ENCODE measurements at places on chromosomes 5 and 9. TPM values are rescaled to one million over a fixed set of nuclear protein-coding genes. Genes with fewer than 3 reads are reported as not detected.
A peak's percentile ranks its signal among the peaks of the same experiment; 100 is the strongest.

The HSDL2 gene
- 18.6 TPM for total RNA-seq

The ADAMTS19 gene
- total RNA-seq, result 0.32 TPM

GRCh38 chr5:16975950-16976624 lies 40.0 kb upstream of the MYO10 start:
- DNase-seq, result no peak

The SPATA31C1 gene
- total RNA-seq, result not detected

The RFESD gene
- total RNA-seq, result not detected

GRCh38 chr5:17305017-17305416 lies 87.6 kb downstream of the BASP1 start:
- DNase-seq, result no peak

DNA sequence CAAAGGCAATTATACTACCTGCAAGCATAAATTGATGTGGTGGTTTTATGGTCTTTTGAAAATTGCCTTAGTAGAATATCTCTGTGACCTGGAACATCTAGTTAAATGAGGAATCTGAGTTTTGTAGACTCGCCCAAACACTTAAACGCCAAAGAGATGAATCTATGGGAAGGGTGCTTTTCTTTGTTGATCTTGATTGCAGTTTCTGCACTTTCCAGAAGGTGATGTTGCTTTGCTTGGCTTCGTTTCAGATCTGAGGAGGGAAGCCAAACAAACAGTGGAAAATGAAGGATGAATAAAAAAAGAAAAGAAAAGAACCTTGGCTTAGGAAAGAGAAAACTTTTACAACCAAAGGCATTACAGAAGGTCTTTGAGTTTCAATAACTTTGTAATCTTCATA lies 1021.2 kb downstream of the NR2F1-AS1 start:
- DNase-seq, result no peak

- no peak for DNase-seq
Measured at GRCh38 chr9:5468850-5469249, 18.5 kb downstream of the CD274 start.

The CAMK4 gene
- under 0.01 TPM for total RNA-seq

The SLC28A3 gene
- total RNA-seq, result not detected

The ARAP3 gene
- total RNA-seq, result 55.5 TPM

The SLC6A3 gene
- not detected for total RNA-seq

DNA sequence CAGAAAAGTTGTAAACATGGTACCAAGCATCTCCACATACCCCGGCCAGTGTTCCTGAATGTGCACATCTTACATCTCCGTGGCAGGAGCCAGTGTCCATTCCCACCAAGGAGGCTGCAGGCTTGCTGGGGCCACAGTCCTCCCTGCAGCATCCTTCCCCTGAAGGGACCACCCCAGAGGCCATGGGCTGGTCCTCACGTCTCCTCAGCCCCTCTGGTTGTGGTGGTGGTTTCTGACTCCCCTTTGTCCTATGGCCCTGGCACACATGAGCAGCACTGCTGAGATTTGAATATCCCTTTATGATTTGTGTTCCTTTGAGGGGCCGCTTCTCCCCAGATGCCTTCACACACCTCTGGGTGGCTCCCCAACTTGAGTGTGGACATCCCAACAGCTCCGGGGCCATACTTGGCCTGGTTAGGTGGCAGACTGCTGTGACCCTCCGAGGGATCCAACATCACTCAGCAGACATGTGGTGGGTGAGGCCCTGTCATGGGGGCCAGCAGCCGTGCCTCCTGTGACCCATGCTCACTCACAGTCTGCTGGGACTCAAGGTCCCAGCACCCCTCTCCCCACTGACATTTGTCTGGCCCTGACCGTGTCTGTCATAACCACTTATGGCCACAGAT lies 14.3 kb downstream of the PHF2 start:
- no peak for DNase-seq

The PLAA gene
- 14.5 TPM for total RNA-seq

GRCh38 chr5:167684251-167684650 lies 607.2 kb upstream of the WWC1 start:
- no peak for DNase-seq

The S1PR3 gene
- 59.3 TPM for total RNA-seq

The GRIA1 gene
- total RNA-seq, result 7.0 TPM

The ANKRD20A1 gene
- total RNA-seq, result 0.21 TPM

The CBY3 gene
- not detected for total RNA-seq

- peak; percentile 59 for DNase-seq
Measured at GRCh38 chr5:136057401-136058038, 28.7 kb downstream of the TGFBI start.

The ACOT12 gene
- total RNA-seq, result not detected

GRCh38 chr5:23139338-23140171 lies 286.4 kb upstream of the CDH12 start:
- no peak for DNase-seq

GRCh38 chr9:113389451-113389850 lies 11.6 kb downstream of the ALAD start:
- no peak for DNase-seq

The TSLP gene
- not detected for total RNA-seq

All from ascending aorta (tissue), 2 donors.